M059J (cell line): ENCODE measurements at places on chromosomes 2 and 18.
A peak's percentile ranks its signal among the peaks of the same experiment; 100 is the strongest.

- DNase-seq: no peak
These were observed 15.3 kb downstream of the FASTKD2 start for GRCh38 chr2:206780671-206781070.

GRCh38 chr18:31965316-31965970 is 22.5 kb upstream of the TRAPPC8 start:
- DNase-seq: no peak

- DNase-seq: no peak
These were observed 24.9 kb downstream of the COPS9 start for GRCh38 chr2:240111253-240111652.

DNA sequence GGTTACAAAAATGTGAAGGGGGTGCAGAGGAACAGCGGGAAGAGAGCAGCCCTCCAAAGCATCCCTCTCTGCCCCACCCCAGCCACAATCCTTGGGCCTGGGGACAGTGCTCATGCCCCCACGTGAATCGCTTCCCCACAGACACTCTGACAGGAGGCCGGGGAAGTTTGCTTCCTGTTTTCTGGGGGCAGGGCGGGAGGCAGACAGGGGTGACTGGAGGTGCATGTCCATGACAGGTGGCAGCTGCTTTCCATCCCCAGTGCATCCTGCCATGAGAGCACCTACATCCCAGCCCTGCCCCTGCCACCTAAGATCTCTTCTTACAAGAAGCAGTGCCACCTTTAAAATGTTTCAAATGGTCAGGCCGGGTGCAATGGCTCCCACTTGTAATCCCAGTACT is 47.2 kb upstream of the UBE2F start:
- DNase-seq: no peak

DNA sequence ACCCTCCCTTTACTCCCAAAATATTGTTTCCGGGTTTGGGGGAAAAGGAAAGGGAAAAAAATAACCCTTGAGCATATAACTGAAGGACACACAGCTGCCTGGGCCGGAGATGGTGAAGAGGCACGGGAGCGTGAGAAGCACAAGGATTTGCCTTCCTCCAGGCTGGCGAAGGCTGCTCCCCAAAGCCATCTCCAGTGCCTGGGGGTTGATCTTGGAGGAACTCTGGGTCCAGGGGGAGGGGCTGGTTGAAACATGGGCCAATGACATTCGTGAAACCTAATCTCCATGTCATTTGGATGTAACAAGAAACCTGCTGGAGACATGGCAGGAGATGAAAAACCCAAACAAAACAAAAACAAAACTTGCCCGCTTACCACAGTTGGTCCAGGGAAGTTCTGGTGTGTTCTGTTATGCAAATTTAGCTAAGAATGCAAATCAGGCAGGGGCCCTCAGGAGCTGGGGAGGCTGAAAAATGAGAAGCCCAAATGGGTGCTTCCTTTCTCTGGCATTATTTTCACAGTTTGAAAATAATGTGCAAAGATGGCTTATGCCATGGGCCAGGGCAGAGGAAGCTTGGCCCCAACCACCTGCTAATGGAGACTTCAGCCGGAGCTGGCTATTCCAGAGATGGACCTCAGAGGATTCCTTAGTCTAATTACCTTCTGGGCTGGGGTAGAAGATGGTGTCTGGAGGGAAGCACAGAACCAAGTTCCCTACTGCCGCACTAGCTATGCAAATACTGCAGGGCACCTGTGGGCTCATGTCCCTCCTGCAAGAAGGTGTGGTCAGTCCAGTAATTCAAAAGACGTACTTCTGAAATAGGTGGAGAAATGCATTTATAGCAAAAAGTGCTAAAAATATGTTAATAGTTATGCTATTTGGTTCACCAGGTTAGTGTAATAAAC is 180.9 kb downstream of the BCL2 start:
- DNase-seq: peak; percentile 36

DNA sequence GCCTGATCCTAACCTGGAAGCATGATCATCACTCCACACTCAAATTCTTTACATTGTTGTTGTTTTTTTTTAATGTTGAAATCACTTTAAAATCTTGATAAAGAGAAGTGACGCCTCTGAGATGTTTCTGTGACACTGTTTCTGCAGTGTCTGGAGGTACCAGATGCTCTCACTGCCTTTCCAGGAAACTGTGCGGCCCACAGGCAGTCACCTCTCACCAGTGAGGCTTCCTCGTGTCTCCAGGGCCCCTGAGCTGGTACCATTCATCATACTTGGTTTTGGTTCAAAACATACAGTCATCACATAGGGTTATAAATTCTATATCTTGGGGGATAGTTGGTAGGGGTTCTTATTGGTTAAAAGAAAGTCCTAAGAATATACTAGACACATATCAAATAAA is 10.1 kb upstream of the ID2 start:
- DNase-seq: no peak

DNA sequence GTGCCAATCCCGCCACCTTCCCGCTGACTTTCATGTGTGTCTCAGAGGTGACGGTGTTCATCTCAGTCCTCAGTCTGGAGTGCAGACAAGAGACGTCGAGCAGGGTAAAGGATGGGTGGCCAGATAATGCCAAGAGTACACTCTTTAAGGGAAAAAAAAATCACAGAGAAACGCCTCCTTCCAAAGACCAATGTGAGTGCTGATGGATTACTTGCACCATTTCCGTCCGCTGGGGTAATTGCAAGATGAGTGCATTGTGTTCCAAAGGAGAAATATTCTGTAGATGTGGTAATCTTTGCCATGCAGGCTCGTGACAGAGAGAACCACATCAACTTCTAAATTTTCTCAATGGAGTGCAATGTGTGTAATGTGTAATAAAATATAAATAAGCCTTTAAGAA is 81.0 kb downstream of the KLHL29 start:
- DNase-seq: no peak

GRCh38 chr2:192197357-192197756 is 2.6 kb upstream of the TMEFF2 start:
- peak; percentile 13 for DNase-seq

DNA sequence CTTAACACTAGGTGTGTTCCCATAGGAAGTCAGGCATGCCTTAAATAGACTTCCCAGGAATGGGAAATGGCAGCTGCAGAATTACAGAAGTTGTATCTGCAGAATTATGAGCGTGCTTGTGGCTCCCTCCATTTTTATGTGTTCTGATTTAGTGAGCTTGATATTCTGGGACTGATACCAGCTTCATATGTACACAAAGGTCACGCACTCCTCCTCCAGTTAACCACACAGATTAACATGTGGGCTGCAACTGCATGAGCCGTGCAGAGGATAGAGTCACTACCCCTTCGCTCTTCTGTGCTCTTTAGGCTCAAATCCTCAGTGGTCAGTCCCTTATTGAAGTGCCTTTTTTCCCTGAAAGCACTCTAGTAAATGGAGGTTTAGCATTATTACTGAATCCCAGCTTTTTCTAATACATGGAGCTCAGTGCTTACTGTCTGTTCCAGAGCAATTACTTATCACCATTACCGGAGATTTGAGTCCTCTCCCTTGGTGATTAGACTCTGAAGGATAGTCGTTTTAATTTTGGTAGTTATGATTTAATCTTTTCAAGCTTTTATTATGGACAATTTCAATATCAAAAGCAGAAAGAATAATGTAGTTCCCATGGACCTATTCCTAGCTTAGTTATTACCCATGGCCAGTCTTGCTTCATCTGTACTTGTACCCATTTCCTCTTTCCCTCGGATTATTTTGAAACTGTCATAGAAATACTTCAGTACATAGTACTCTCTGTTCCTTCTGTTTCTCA is 238.3 kb downstream of the PRKCE start:
- DNase-seq: no peak

GRCh38 chr2:167550448-167550847 is 662.2 kb downstream of the XIRP2 start:
- no peak for DNase-seq

- DNase-seq: no peak
These were observed 110.9 kb downstream of the SS18 start for GRCh38 chr18:25979369-25980040.

- no peak for DNase-seq
These were observed 52.7 kb upstream of the CRIM1 start for GRCh38 chr2:36302911-36303310.

- DNase-seq: no peak
These were observed 107.6 kb upstream of the RMP24 start for GRCh38 chr18:35864916-35865315.

- DNase-seq: no peak
These were observed 269.0 kb downstream of the ATAD2B start for GRCh38 chr2:23657934-23658333.

DNA sequence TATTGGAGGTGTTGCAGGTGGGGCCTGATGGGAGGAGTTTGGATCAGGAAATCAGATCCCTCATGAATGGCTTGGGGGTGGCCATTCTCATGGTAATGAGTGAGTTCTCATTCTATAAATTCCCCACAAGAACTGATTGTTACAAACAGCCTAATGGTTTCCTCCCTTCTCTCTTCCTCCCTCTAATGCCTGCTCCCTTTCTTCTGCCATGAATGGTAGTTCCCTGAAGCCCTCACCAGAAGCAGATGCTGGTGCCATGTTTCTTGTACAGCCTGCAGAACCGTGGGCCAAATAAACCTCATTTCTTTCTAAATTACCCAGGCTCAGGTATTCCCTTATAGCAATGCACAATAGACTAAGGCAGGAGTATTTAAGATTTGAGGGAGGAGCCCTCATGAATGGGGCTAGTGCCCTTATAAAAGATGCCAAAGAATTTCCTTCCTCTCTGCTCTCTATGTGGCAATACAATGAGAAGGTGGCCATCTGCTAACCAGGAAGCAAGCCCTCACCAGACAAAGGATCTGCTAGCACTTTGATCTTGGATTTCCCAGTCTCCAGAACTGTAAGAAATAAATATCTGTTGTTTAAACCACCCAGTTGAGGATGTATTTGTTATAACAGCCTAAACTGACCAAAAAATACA is 251.8 kb downstream of the ZEB2 start:
- DNase-seq: no peak

DNA sequence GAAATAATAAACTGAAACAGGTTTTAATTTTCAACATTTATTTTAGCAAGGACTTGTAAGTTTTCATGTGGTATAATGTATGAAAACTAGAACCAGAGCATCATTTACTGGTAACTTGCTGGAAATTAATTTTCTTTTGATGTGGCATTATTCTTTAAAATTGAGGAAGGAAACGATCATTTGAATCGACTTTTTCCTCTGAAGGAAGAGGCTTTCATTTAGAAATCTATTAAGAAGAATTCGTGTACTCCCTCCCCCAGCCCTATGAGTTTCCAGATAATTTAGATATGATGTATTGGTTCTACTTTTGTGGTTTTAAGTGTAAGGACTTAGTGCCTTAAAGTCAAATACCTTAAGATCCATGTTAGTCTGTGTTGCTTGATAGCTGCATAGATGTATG is 2.5 kb downstream of the BABAM2 start:
- DNase-seq: no peak

DNA sequence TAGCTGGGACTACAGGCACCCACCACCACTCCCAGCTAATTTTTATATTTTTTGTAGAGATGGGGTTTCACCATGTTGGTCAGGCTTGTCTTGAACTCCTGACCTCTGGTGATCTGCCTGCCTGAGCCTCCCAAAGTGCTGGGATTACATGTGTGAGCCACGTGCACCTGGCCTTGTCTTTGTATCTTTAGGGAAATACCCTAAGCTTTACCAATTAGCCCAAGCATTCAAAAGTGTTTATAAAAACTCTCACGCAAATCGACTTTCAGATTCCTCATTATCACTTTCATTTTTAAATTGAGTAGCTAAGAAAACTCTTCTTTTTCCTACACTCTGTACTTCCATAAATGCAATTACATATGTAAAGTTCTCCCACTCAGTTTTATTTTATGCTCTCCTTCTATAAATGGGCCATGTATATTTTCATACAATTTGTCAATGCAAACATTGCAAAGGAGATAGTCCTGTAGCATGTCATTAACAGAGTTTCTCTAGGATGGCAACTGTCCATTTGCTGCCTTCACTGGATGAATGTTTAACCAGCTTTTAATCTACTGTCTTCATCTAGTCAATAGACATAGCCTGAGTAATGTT is 326.2 kb upstream of the LRATD1 start:
- no peak for DNase-seq

DNA sequence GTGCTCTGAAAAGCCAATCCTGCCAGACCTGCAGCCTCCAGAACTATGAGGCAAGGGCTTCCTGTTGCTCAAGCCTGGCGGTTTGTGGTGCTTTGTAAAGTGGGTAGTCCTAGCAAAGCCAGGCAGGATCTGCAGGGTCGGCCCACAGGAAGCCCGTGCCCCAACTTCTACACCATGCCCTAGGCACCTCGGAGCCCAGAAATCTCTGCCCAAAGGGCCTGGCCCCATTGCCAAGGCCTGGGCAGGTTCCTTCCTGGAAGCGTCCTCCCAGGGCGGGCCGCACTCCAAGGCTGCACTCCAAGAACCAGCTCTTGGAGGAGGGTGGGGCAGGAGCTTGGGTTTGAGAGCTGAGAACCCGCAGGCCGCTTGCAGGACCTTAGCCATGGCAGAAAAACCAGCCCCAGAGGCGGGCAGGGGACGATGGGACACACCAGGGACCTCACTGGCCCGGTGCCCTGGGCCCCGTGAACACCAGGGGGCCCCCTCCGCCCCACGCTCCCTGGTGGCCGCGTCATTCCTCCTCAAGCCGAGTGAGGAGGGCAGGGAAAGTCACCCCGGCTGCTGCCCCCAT is 37.2 kb upstream of the ID2 start:
- DNase-seq: no peak

DNA sequence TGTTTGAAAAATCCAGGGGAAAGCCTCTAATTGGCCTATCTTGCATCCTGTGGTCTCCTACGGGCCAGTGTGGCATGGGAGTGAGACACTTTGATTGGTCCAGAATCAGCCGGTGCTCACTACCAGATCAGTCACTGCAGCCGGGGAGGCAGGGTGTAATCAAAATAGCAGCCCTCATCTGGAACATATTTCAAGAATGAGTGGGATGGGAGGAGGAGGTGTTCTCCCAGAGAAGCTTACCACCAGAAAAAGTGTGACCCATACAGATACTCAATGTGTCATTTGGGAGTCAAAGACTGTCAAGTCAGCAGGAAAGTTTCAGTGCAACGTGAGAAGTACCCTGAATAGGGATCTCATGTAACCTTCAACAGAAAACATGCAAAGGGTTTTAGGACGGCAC is 393.9 kb upstream of the SLC14A2 start:
- peak; percentile 52 for DNase-seq

GRCh38 chr2:134763164-134763710 is 44.4 kb upstream of the TMEM163 start:
- no peak for DNase-seq

DNA sequence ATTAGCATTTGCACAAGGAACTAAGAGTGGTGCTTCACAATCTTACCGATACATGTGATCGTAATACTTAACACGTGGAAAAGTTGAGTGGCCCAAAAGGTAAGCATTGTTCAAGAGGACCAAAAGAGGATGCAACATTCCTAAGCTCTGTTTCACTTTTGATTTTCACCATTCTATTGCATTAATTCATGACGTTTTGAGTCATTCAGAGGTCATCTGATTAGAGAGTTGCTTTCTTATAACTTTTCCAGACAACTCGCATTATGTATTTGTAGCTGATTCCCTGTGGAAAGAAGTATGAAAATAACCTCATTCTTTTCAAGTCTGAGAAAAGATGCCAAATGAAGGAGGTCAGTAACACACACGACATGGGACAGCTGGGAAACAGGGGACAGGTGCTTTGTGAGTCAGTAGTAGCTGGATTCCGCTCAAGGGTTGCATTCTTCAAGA is 344.4 kb downstream of the RND3 start:
- peak; percentile 75 for DNase-seq

GRCh38 chr2:62705859-62706720 is 577 bp downstream of the EHBP1 start:
- DNase-seq: peak; percentile 68
